ENCODE measurements at places on chromosomes 11 and 22. TPM values are rescaled to one million over a fixed set of nuclear protein-coding genes. Genes with fewer than 3 reads are reported as not detected.

DNA sequence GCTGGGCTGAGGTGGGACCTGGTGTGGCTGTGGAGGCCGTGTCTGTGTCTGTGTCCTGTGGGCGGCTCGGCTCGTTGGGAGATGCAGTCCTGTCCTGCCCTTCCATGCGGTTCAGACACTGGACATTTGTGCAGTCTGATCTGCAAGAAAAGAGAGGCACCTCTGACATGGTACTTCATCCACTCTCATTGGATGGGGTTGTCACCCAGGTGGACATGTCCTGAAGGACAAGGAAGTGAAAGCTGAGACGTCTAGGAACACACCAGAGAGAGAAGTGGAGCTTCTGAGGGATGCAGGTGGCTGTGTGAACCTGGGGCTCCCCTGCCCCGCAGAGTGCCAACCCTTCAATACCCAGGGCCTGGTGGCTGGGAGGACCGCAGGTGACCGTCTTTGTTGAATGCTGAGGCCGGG lies 18.4 kb downstream of the TBX1 start:
- no peak for DNase-seq
- peaks cover 10% of the 10 kb centered on the region for H3K4me1 ChIP-seq
- peaks cover 17% of the 10 kb centered on the region for H3K27me3 ChIP-seq
- H3K36me3 ChIP-seq = no peaks in the 10 kb centered on the region

DNA sequence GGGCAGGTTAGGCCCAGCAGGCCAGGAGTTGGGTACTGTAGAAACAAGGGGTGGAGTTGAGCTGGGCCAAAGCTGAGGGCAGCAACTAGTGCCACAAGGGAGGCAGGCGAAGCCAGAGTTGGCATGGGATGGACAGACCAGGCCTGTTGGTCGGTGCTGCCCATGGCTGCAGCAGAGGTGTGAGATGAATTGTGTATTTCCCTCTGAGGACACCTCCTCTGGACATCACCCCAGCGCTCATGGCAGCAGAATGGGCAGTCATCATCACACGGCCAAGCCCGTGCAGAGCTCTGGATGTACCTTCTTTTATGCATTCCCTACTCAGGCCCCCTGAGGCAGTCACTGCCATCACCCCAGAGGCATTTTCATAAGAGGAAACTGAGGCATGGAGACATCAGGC lies 20.3 kb downstream of the TAB1 start:
- peaks cover 59% of the 10 kb centered on the region for H3K36me3 ChIP-seq
- H3K4me3 ChIP-seq = no peak overlapping the region
- H3K27me3 ChIP-seq = no peaks in the 10 kb centered on the region
- DNase-seq = no peak
- H3K27ac ChIP-seq = no peak overlapping the region

- no peaks in the 10 kb centered on the region for H3K36me3 ChIP-seq
- H3K27ac ChIP-seq = no peak overlapping the region
- H3K27me3 ChIP-seq = no peaks in the 10 kb centered on the region
- DNase-seq = no peak
- H3K4me1 ChIP-seq = no peaks in the 10 kb centered on the region
Observed at GRCh38 chr11:100890789-100891188, 203.7 kb downstream of the ARHGAP42 start.

DNA sequence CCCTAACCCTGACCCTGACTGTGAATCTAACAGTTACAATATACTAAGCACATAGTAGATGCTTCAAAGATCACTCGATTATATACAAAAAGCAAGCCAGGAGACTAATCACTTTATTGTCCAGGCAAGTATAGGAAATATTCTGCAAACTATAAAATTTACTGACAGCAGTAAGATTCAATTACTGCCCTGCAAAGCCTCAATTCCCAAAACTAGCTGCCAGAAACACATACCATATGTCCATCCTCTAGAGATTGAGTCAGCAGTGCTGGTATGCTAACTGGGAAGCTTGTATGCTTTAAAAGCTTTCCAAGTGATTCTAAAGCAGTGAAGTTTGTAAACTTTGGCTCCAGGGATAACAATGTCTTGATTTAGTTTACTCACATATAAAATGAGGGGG lies 26.1 kb downstream of the CSTF3 start:
- peaks cover 17% of the 10 kb centered on the region for H3K4me1 ChIP-seq
- H3K27me3 ChIP-seq = no peaks in the 10 kb centered on the region
- no peak for DNase-seq
- peaks cover 26% of the 10 kb centered on the region for H3K36me3 ChIP-seq
- H3K27ac ChIP-seq = no peak overlapping the region

- peak overlapping the region; percentile 77 for H3K27ac ChIP-seq
- peak; percentile 41 for DNase-seq
- peak overlapping the region; percentile 9 for H3K4me3 ChIP-seq
- peaks cover 66% of the 10 kb centered on the region for H3K4me1 ChIP-seq
- no peaks in the 10 kb centered on the region for H3K27me3 ChIP-seq
- peaks cover 9% of the 10 kb centered on the region for H3K36me3 ChIP-seq
Observed at GRCh38 chr11:47523490-47524225, 29.3 kb downstream of the CELF1 start.

Gene OR4C15
- not detected for total RNA-seq

Gene SCGB2A2
- total RNA-seq = not detected

GRCh38 chr11:36540998-36541397 lies 26.8 kb upstream of the RAG1 start:
- peaks cover 18% of the 10 kb centered on the region for H3K27me3 ChIP-seq
- H3K4me3 ChIP-seq = no peak overlapping the region
- peaks cover 7% of the 10 kb centered on the region for H3K4me1 ChIP-seq

DNA sequence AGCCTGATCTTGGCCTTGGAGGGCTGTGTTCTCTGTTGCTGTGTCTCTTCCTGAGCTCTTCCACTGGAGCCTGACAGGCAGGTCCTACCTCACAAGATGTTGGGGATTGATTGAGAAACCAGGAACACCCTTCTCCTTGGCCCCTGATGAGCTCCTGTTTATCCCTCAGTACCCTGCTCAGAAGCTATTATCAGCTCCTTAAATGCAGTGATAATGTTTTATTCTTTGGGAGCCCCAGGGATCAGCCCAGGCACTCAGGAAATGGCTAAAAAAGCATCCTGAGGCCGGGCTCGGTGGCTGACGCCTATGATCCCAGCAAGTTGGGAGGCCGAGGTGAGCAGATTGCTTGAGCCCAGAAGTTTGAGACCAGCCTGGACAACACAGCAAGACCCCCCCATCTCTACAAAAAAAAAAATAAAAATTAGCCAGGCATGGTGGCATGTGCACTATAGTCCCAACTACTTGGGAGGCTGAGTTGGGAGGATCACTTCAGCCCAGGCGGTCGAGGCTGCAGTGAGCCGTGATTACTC lies 4.9 kb upstream of the PHLDA2 start:
- peaks cover 19% of the 10 kb centered on the region for H3K36me3 ChIP-seq
- peaks cover 26% of the 10 kb centered on the region for H3K4me1 ChIP-seq
- no peak for DNase-seq
- H3K27ac ChIP-seq = peak overlapping the region; percentile 19

DNA sequence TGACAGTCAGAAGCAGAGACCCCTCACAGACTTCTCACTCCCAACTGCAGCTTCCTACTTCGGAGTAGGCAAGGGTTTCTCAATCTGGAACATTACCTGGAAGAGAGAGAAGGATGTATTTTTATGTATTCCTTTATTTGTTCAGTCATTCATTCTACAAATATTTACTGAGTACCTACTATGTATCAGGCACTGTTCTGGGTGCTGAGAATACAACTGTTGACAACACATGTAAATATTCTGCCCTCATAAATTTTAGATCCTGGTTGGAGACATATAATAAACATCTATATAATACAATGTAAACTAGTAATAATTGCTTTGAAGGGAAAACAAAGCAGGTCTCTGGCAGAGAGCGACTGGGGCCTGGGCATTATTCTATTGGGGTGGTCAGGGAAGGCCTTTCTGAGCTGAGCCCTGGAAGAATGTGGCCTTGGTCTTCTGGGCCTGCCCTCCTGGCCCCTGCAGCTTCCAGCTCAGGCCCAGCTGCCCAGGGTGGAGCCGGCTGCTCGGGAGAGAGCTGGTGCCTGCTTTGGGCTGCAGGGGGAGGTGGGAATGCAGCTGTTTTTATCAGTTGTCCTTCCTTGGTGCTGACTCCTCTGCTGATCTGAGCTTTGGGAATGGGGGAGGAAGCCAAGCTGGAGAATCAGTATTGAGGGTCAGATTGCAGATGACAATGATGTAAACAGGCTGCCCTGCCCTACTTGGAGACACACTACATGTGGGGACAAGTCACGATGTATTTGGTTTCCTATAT lies 46.8 kb downstream of the PKNOX2 start:
- no peak overlapping the region for H3K4me3 ChIP-seq
- peaks cover 7% of the 10 kb centered on the region for H3K27me3 ChIP-seq
- H3K4me1 ChIP-seq = no peaks in the 10 kb centered on the region
- no peaks in the 10 kb centered on the region for H3K36me3 ChIP-seq
- no peak for DNase-seq

DNA sequence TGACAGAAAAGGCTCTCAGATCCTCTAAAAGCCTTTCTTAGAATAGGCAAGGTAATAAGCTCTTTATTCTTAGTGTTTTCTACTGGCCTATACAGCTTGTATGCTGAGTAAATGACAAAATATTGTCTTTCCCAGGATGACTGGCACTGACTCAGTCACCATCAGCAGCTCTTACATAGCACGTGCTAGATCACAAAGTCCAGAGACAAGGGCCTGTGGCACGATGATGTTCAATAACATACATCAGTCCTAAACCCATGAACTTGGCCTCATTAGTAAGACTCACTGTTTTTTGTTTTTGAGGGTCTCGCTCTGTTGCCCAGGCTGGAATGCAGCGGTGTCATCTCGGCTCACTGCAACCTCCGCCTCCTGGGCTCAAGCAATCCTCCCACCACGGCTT lies 42.7 kb downstream of the CELF1 start:
- H3K27ac ChIP-seq = no peak overlapping the region
- no peak for DNase-seq
- H3K4me3 ChIP-seq = no peak overlapping the region
- peaks cover 12% of the 10 kb centered on the region for H3K36me3 ChIP-seq
- peaks cover 74% of the 10 kb centered on the region for H3K4me1 ChIP-seq
- no peaks in the 10 kb centered on the region for H3K27me3 ChIP-seq

- no peak for DNase-seq
- H3K27ac ChIP-seq = no peak overlapping the region
- peaks cover 45% of the 10 kb centered on the region for H3K4me1 ChIP-seq
- peaks cover 7% of the 10 kb centered on the region for H3K36me3 ChIP-seq
- peaks cover 78% of the 10 kb centered on the region for H3K27me3 ChIP-seq
Observed at GRCh38 chr11:128687321-128687720, 6.6 kb upstream of the FLI1 start.

Measured in activated CD4-positive, alpha-beta T cell treated with anti-CD3 and anti-CD28 coated beads, Interleukin-2, amount 10 ng/mL, durations not matched to agents 7 days and 5 days (primary cell).